Activated CD8-positive, alpha-beta T cell treated with anti-CD3 and anti-CD28 coated beads, Interleukin-2, amount 10 ng/mL, durations not matched to agents 7 days and 5 days (primary cell): ENCODE measurements at places on chromosomes 12 and 14. TPM values are rescaled to one million over a fixed set of nuclear protein-coding genes. Genes with fewer than 3 reads are reported as not detected.

GRCh38 chr14:58562141-58562540, 75.6 kb upstream of the DACT1 start:
- DNase-seq = no peak

GRCh38 chr14:76995279-76996035, 33.1 kb downstream of the IRF2BPL start:
- no peak for DNase-seq

- DNase-seq = no peak
Observed at GRCh38 chr12:68805592-68806120, 2.3 kb upstream of the MDM2 start.

DNA sequence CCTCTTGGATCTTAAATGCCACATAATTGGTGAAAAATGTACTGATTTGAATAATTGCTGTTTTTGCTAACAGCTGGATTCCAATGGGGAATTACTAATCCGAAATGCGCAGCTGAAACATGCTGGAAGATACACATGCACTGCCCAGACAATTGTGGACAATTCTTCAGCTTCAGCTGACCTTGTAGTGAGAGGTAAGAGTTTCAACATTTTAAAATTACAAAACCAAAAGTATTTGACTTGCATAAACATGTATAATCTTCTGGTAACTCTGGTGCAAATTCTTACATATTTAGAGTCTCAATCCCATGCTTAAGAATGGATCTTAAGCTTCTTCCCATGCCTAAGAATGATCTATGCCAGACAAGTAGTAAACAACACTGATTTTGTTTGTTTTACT, 229.1 kb upstream of the PDZRN4 start:
- no peak for DNase-seq

- DNase-seq = no peak
Observed at GRCh38 chr14:23646648-23647549, 10.7 kb downstream of the DHRS2 start.

DNA sequence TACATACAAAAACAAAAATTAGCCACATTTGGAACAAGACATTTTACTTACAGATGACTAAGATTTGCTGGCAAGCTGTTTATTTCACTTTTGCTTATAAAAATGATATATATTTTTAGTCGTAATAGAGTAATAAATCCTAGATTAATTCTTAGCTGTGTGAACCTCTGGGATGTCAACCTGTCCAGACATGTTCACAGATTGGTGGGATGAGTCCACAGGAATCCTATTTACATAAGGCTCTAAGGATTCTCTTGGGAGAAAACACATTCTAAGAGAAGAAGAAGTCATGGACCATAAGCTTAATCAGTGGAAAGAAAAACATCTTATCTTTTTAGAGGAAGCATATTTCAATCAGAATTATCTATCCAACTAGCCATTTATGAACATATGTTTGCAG, 797.4 kb downstream of the C12orf50 start:
- DNase-seq = no peak

DNA sequence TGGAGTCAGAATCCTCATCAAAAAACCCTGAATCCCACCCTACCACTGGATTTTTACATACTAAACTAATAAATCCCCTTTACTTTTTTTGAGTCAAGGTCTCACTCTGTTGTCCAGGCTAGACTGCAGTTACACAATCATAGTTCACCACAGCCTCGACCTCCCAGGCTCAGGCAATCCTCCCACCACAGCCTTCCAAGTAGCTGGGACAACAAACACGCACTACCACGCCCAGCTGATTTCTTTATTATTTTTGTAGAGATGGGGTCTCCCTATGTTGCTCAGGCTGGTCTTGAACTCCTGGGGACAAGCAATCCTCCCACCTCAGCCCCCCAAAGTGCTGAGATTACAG, 24.3 kb downstream of the SPTSSA start:
- no peak for DNase-seq

DNA sequence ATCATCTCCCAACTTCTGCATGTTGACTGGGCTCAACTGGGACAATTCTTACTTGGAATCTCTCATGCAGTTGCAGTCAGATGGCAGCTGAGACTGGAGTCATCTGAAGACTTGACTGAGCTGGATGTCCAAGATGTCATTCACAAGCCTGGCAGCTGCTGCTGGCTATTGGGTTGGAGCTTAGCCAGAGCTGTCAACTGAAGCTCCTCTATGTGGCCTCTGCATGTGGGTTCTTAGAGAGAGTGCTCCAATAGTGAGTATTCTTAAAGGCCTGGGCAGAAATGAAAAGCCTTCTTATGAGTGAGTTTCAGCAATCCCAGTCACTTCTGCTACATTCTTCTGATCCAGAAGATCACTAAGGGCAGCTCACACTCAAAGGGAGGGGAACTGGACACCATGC, 440.9 kb downstream of the LRIG3 start:
- DNase-seq = no peak

- DNase-seq = no peak
Observed at GRCh38 chr14:51478175-51478621, 173.5 kb upstream of the FRMD6 start.

DNA sequence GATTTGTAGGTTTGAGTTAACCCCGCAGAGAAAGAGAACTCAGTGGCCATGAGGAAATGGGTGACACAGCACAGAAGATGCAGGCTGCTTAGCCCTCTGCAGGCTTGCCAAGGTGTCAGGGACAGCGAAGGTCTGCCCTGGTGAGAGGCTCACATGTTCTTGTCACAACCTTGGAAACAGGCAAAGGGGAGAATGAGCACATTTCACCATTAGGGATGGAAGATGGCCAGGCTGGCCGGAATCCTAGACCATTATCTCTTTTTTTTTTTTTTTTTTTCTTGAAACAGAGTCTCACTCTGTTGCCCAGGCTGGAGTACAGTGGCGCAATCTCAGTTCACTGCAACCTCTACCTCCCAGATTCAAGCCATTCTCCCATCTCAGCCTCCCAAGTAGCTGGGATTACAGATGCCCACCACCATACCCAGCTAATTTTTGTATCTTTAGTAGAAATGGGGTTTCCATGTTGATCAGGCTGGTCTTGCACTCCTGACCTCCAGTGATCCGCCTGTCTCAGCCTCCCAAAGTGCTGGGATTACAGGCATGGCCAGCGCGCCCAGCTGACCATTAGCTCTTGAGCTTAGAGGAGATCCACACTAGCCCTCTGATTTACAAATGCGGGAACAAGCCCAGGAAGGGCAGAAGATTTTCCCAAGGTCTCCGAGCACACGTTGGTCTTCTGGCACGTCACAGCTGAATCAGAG, 34.6 kb downstream of the LTBP2 start:
- DNase-seq = no peak

Gene IFNG-AS1
- 0.21 TPM for total RNA-seq

Gene ANGEL1
- total RNA-seq = 13.7 TPM

Gene DACT1
- total RNA-seq = 0.58 TPM

Gene AMDHD1
- total RNA-seq = 1.3 TPM

Gene CLEC1A
- total RNA-seq = not detected

Gene RFX4
- not detected for total RNA-seq

Gene KRT71
- total RNA-seq = not detected
